NK-92 treated with Interleukin-12 subunit alpha and Interleukin-12 subunit beta, amount 100 ng/mL, for 24 hours (cell line): ENCODE measurements at places on chromosomes 7 and 10.

GRCh38 chr10:92747600-92747999, 57.8 kb downstream of the HHEX start:
- DNase-seq: no peak

- DNase-seq: no peak
Observed at GRCh38 chr10:4835494-4835918, 9.5 kb downstream of the AKR1E2 start.

DNA sequence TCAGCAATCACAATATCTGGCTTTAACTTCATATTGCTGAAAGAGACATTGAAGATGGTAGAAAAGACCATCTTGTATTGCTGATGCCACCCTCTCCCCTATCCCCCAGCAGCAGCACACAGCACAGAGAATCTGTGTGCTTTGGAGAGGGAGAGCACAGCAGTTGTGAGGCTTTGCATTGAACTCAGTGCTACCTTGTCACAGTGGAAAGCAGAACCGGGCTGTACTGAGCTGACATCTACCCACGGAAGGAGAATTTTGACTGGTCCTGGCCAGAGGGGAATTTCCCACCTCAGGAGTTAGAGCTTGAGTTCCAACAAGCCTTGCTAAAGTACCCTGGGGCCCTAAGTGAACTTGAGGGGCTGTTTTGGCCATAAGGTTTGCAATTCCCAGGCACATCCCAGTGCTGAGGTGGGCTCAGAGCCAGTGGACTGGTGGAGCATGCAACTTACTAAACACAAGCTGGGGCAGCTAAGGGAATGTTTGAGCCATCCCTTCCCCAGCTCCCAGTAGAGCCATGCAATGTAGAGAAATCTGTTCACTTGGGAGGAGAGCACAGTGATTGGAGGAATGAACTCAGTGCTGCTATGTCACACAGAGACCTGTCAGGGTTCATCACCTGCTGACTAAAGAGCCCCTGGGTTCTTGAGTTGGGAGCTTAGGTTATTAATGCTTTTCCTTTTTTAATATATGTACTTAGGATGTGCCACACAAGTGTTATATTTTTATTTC, 62.1 kb downstream of the OR13A1 start:
- no peak for DNase-seq

DNA sequence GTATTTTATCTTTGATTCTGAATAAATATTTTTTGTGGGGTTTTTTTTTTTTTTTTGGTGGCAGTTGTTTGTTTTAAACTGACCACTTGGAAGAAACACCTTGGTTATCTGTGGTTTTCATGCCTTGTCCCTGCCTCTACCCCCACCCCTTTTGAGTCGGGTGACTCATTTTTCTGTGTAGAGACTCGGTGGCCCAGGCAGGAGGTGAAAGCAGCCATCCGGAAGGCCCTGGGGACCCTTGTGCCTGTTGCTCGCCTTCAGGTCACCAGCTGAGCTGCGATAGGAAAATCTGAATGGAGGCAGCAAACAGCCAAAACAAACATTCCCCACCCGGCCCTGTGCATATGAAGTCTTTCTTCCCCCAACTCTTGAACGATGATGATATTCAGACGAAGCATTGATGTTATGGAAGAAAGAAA, 22.8 kb downstream of the CYP17A1 start:
- peak; percentile 28 for DNase-seq

DNA sequence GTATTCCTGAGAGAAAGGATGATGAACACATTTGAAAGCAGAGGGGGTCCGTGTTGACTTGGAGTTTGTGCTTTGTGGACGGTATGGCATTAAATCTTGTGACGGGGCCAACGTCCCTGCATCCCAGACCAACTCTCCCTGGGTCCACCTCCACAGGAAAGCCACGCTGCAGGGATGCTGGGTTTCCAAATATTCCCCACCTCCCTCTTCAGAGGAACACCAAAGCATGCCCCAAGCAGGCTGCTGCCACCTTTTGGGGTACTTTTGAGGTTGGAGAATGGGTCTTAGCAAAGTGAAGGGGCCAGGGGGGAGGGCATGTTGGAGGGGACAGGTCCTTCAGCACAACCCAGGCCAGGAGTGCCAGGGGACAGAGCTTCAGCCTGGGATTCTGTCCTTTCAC, 504.4 kb downstream of the TCERG1L start:
- no peak for DNase-seq

- no peak for DNase-seq
Observed at GRCh38 chr7:129231666-129232065, 6.8 kb downstream of the AHCYL2 start.

GRCh38 chr7:100044718-100045117, 4.9 kb upstream of the ZSCAN21 start:
- no peak for DNase-seq

GRCh38 chr10:121015916-121016315, 164.8 kb downstream of the WDR11 start:
- DNase-seq: no peak

DNA sequence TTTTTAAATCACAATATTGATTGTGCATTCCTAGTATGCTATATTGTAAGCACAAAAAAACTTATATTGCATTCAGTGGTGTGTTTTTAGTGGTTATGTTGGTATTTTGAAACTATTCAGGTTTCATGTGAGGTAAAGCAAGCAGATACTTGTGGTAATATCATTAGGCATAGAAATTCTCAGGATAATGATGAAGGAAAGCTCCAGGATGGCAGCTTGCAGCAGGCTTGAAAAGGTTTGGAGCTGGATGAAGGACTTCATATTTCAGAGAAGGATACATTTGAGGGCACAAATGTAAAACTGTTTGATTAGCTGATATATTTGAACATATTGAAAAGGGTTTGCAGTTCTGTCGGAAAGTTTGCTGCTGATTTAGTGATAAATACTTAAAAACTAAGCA, 17.5 kb downstream of the TRIM24 start:
- no peak for DNase-seq

DNA sequence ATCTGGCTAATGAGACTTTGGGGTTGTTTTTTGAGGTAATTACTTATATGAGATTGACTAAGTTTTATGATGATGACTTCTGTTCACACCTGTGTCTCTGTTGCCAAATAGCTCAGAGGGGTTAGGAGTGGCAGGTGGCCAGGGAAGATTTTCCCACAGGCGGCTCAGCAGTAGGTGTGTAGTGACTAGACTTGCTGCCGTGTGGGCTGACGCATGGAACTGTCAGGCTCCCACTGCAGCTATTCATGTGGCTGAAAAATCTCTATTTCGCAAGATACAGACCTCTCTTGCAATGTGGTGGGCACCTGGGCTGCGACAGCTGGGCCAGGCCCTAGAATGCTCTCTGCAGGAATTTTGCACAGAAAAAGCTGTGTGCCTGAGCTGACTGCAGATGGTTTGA, 1.4 kb downstream of the CPA4 start:
- no peak for DNase-seq

DNA sequence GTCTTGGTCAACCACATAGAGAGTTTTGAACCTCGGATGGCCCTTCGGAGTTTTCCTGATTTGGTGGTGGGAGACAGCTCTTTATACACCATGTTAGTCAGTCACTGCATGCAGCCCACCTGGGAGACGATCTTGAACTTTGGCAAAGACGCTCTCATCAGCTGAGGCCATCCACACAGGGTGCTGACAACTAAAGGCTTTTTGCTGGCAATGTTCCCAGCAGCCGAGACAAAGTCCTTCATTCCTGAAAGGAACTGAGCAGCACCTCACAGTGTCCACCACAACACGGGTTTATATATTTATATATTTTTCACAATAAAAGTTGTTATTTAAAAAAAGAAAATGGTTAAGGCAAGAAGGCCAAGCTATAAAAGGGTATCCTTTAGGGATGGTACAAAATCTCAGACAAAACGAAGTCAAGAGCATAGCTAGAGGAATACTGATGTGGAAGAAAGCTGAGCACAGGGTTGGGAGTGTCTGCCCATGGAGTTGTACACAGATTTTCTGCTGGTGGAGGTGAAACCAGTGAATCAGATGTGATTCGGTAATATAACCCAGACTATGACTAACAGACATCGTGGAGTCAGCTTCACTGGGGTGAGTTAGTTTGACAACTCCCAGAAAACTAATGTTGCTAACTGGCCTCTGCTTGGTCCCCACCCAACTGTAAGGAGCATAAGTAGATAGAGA, 27.4 kb upstream of the CAPZA2 start:
- DNase-seq: no peak
